SJSA1 (cell line): ENCODE measurements at places on chromosomes 7 and 10. TPM values are rescaled to one million over a fixed set of nuclear protein-coding genes. Genes with fewer than 3 reads are reported as not detected.

Gene FAM13C
- total RNA-seq, result 0.03 TPM in 1 of 2 replicates, not detected in the other

Gene ACTR1A
- 117 and 126 TPM in 2 replicates for total RNA-seq

Gene EVX1
- not detected in 2 replicates for total RNA-seq

Gene ANKRD61
- total RNA-seq, result 0.42 TPM in 1 of 2 replicates, not detected in the other

DNA sequence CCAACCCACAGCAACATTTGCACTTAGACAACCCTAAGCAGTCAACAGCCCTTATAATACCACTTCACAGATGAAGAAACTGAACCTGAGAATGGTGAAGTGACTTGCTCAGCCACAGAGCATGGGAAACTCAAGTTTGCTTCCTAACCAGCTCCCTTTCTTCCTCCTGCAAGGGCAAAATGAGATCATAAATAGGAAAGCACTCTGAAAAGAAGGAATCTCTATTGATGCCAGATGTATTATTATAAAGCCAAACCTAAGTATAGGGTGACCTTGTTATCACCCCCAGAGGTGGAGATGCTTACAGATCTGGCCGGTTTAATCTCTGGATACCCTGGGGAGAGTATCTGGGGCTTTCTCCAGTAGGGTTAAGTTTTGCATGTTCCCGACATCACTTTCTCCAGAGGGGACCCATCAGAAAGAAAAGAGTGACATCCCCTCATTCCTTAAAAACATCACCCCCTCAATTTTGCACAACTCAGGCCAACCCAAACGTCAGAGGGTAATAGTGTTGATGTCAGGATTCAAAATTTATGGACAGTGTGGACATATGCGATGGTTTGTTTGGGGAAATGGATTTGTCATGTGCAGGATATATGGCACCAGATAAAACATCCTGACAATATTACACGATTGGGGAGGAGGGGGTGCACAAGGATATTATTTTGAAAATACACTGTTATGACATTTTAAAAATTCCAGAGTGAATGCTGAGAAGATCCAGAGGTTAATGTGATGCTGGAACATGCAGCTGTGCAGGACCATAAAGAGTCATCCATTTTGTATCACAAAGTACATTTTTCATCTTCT lies 24.0 kb upstream of the XPNPEP1 start:
- no peaks in the 10 kb centered on the region for H3K27me3 ChIP-seq
- no peaks in the 10 kb centered on the region for H3K4me1 ChIP-seq
- no peak for DNase-seq
- H3K27ac ChIP-seq, result no peak overlapping the region
- no peaks in the 10 kb centered on the region for H3K36me3 ChIP-seq
- no peak overlapping the region for H3K4me3 ChIP-seq

DNA sequence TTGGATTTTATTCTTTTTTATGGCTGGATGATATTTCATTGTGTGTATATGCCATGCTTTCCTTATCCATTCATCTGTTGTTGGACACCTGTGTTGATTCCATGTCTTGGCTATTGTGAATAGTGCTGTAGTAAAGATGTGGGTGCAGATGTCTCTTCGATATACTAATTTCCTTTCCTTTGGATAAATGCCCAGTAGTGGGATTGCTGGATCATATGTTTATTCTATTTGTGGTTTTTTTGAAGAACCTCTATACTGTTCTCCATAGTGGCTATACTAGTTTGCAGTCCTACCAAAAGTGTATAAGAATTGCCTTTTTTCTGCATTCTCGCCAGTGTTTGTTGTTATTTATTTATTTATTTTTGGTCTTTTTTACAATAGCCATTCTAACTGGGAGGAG lies 159.8 kb downstream of the WNT2 start:
- no peak overlapping the region for H3K27ac ChIP-seq
- no peak for DNase-seq
- H3K27me3 ChIP-seq, result no peaks in the 10 kb centered on the region
- 0 out of 2 replicates have a peak, but pooled peaks cover 3% of the 10 kb centered on the region for H3K36me3 ChIP-seq

DNA sequence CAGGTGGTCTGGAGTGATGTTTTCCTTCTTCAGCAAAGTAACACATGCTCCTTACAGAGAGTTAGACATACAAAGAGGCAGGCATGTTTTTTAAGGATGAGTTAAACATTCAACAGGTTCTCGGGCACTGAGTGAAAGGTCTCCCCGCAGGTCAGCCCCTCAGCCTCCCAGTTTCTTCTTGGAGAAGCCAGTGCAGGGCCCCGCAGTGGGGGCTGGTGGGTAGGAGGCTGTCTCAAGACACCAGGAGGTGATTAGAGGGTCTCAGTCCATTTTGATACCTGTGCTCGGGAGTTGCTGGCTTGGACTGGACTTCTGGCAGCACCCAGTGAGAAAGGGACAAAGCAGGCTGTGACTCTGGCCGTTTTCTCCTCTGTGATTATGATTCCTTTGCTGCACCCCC lies 78.6 kb upstream of the ZNF479 start:
- no peaks in the 10 kb centered on the region for H3K27me3 ChIP-seq
- H3K4me1 ChIP-seq, result no peaks in the 10 kb centered on the region
- no peak for DNase-seq
- H3K27ac ChIP-seq, result no peak overlapping the region
- no peaks in the 10 kb centered on the region for H3K36me3 ChIP-seq
- H3K4me3 ChIP-seq, result no peak overlapping the region

GRCh38 chr10:80509403-80510161 lies 28.1 kb upstream of the SH2D4B start:
- H3K27me3 ChIP-seq, result no peaks in the 10 kb centered on the region
- no peak overlapping the region for H3K4me3 ChIP-seq
- DNase-seq, result peak; percentile 94
- peak overlapping the region; percentile 44 for H3K27ac ChIP-seq
- H3K4me1 ChIP-seq, result peaks cover 60% of the 10 kb centered on the region
- peaks cover 77% of the 10 kb centered on the region for H3K36me3 ChIP-seq
